ENCODE measurements at places on chromosomes 2 and 18.

GRCh38 chr18:24656050-24656449 is 195.6 kb downstream of the HRH4 start:
- no peak for DNase-seq
- no peaks in the 10 kb centered on the region for H3K36me3 ChIP-seq
- H3K4me1 ChIP-seq: peaks cover 10% of the 10 kb centered on the region
- H3K27ac ChIP-seq: no peak overlapping the region
- H3K4me3 ChIP-seq: no peak overlapping the region

DNA sequence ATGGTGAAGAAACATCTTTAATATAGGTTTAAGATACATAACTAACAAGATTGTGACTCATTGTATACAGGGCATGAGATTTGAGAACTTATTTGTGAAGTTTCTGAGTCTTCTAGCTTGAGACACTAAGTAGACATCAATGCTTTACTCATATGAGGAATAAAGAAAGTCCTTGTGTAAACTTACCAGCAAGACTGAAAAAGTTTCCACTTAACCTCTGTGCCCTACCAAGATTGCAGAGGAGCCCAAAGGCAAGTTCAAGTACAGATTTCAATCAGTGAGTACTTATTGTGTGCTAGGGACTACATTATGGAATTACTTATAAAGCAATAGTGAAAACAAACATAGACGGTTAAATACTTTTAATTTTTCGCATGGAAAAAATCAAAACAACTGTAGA is 1041.2 kb upstream of the CELF4 start:
- no peak for DNase-seq
- H3K4me1 ChIP-seq: no peaks in the 10 kb centered on the region
- no peak overlapping the region for H3K27ac ChIP-seq
- no peak overlapping the region for H3K4me3 ChIP-seq
- no peaks in the 10 kb centered on the region for H3K27me3 ChIP-seq
- H3K36me3 ChIP-seq: no peaks in the 10 kb centered on the region

- peaks cover 23% of the 10 kb centered on the region for H3K27me3 ChIP-seq
- no peak for DNase-seq
- H3K36me3 ChIP-seq: no peaks in the 10 kb centered on the region
- H3K4me1 ChIP-seq: peaks cover 1% of the 10 kb centered on the region
- no peak overlapping the region for H3K27ac ChIP-seq
These were observed 38.4 kb downstream of the CYP26B1 start for GRCh38 chr2:72109291-72109690.

GRCh38 chr2:223929571-223930102 is 15.5 kb downstream of the WDFY1 start:
- H3K4me3 ChIP-seq: peak overlapping the region; percentile 68
- H3K27me3 ChIP-seq: no peaks in the 10 kb centered on the region
- peak; percentile 16 for DNase-seq
- peak overlapping the region; percentile 80 for H3K27ac ChIP-seq

DNA sequence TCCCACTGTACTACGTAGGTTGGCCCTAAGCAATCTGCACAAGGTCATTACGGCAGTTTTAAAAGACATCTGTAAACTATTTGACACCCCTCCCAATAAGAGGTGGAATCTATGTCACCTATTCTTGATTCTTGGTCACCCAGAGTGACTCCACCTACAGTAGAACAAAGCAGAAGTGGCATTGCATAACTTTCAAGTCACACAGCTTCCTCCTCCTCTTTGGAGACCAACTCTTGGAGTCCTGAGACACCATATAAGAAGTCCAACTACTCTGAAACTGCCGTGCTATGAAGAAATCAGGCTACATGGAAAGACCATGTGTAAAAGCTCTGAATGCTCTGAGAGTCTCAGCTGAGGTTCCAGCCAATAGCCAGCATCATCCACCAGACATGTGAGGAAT is 253.5 kb upstream of the CDH20 start:
- H3K36me3 ChIP-seq: no peaks in the 10 kb centered on the region
- no peak for DNase-seq
- H3K27me3 ChIP-seq: no peaks in the 10 kb centered on the region
- no peaks in the 10 kb centered on the region for H3K4me1 ChIP-seq
- no peak overlapping the region for H3K4me3 ChIP-seq

DNA sequence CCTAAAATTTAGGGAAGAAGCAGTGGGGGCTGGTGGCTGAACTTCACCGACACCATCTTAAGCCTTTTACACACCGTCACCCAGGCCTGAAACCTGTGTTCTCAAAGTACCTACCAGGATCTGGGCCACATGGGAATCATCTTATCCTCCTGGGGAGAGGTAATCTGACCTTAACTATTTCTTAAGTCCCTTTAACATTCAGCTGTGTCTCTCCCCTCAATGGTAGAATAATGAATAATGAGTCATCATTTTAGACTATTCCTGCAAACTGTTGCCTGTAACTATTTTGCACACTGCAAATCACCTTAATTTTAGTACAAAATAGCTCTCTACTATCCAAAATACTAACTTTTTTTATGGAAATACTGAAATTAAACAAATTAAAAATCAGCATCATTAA is 149.4 kb upstream of the KLF7 start:
- H3K27me3 ChIP-seq: peaks cover 25% of the 10 kb centered on the region
- H3K4me3 ChIP-seq: no peak overlapping the region
- no peaks in the 10 kb centered on the region for H3K36me3 ChIP-seq

DNA sequence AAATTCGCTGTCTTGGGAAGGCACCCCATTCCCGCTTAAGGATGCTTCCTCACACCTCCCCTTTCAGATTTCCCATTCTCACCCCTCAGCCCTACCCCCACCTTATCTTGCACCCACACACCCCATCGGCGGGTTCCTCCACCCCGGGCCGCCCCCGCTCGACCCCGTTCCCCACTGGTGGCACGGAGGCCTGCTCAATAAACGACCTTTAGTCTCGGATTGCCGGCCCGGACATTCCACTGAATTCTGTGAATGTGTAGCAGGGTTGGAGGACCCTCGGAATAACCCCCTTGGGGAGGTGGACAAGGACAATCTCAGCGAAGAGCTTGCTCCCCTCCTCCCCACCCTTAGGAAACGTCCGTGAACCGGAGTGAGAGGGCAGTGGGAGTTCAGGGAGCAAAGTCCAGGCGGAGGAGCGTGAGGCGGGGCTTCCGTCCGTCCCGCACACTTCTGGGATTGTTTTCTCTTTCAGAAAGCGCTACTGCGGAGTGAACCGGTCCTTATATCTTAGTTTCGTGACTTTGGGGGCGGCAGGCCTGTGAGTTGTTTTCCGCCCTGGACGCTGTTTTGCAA is 2.8 kb upstream of the LBX2 start:
- H3K4me3 ChIP-seq: peak overlapping the region; percentile 77
- no peak overlapping the region for H3K27ac ChIP-seq

- H3K4me1 ChIP-seq: peaks cover 46% of the 10 kb centered on the region
- no peaks in the 10 kb centered on the region for H3K27me3 ChIP-seq
- no peak overlapping the region for H3K4me3 ChIP-seq
- H3K27ac ChIP-seq: no peak overlapping the region
- peaks cover 34% of the 10 kb centered on the region for H3K36me3 ChIP-seq
- DNase-seq: no peak
These were observed 4.6 kb downstream of the AFG3L2 start for GRCh38 chr18:12372406-12372805.

DNA sequence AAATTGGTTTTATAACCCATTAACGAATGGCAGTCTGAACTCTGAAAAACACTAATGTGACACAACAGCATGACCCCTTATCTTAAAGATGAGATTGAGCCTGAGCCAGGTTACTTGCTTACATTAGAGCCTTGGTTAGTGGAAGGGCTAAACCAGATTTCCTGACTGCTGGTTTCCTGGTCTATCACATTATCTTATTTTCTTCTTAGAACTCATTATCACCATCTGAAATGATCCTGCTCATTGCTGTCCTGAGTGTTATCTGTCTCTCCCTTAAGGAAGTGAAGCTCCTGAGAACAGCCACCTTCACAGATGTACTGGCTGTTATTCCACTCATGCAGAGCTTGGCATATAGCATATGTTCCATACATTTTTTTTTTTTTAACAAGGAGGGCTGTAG is 9.0 kb upstream of the NRP2 start:
- DNase-seq: no peak
- H3K4me3 ChIP-seq: no peak overlapping the region
- H3K36me3 ChIP-seq: no peaks in the 10 kb centered on the region
- peaks cover 29% of the 10 kb centered on the region for H3K27me3 ChIP-seq
- H3K27ac ChIP-seq: no peak overlapping the region
- H3K4me1 ChIP-seq: no peaks in the 10 kb centered on the region

- no peak for DNase-seq
- H3K27me3 ChIP-seq: peaks cover 11% of the 10 kb centered on the region
- H3K27ac ChIP-seq: no peak overlapping the region
- H3K4me1 ChIP-seq: no peaks in the 10 kb centered on the region
These were observed 101.4 kb upstream of the PELI1 start for GRCh38 chr2:64245631-64246030.

GRCh38 chr2:67457699-67458098 is 60.6 kb downstream of the ETAA1 start:
- H3K27me3 ChIP-seq: peaks cover 5% of the 10 kb centered on the region
- no peak overlapping the region for H3K4me3 ChIP-seq
- no peak for DNase-seq
- H3K4me1 ChIP-seq: no peaks in the 10 kb centered on the region
- H3K27ac ChIP-seq: no peak overlapping the region

- no peak overlapping the region for H3K27ac ChIP-seq
- H3K4me3 ChIP-seq: no peak overlapping the region
- H3K27me3 ChIP-seq: peaks cover 32% of the 10 kb centered on the region
- peaks cover 2% of the 10 kb centered on the region for H3K4me1 ChIP-seq
- DNase-seq: no peak
These were observed 79.3 kb downstream of the RHOB start for GRCh38 chr2:20526160-20526559.

- no peaks in the 10 kb centered on the region for H3K27me3 ChIP-seq
- no peaks in the 10 kb centered on the region for H3K36me3 ChIP-seq
- no peak for DNase-seq
- H3K27ac ChIP-seq: no peak overlapping the region
These were observed 549.0 kb upstream of the VRK2 start for GRCh38 chr2:57497489-57498096.

DNA sequence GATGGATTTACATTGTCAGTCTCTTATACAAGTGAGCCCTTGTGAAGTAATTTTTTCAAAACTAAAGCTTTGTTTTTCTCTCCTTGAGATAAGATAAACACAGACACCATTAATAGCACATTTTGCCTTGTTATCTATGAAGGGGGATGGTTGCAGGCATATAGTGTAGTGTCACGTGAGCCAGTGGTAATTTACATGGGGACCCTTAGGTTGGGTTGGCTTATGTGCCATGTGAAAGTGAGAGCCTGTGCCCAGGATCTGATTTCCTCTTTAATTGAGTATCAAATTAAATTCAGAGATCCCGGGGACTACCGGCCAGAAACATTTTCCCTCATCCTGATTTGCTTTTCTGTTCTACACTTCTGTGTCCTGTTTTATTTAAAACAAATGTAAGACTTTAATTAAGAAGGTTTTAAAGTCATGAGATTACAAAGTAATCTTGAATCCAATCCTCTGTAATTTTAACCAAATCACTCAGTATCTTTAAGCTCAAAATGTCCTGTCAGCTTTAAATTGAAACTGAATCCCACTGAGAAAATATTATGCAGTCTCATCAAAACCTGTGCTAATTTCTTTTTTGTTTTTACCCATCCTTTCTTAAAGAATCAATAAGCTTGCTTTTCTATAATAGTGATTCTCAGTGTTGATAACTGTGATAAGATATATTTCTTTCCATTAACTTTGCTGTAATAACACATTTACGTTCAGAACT is 63.8 kb downstream of the PTPRM start:
- H3K36me3 ChIP-seq: peaks cover 2% of the 10 kb centered on the region
- H3K27me3 ChIP-seq: no peaks in the 10 kb centered on the region
- H3K4me3 ChIP-seq: no peak overlapping the region
- no peak overlapping the region for H3K27ac ChIP-seq
- peaks cover 2% of the 10 kb centered on the region for H3K4me1 ChIP-seq

- DNase-seq: no peak
- no peaks in the 10 kb centered on the region for H3K4me1 ChIP-seq
- no peak overlapping the region for H3K4me3 ChIP-seq
These were observed 81.7 kb downstream of the FAM161A start for GRCh38 chr2:61771904-61772845.

- no peaks in the 10 kb centered on the region for H3K4me1 ChIP-seq
- no peak for DNase-seq
- no peak overlapping the region for H3K4me3 ChIP-seq
- H3K36me3 ChIP-seq: no peaks in the 10 kb centered on the region
These were observed 75.9 kb upstream of the CAB39 start for GRCh38 chr2:230636684-230637271.

GRCh38 chr2:217398101-217398500 is 538.2 kb upstream of the TNP1 start:
- H3K36me3 ChIP-seq: no peaks in the 10 kb centered on the region
- H3K27me3 ChIP-seq: no peaks in the 10 kb centered on the region
- DNase-seq: no peak
- H3K4me3 ChIP-seq: no peak overlapping the region
- H3K27ac ChIP-seq: peak overlapping the region; percentile 83

DNA sequence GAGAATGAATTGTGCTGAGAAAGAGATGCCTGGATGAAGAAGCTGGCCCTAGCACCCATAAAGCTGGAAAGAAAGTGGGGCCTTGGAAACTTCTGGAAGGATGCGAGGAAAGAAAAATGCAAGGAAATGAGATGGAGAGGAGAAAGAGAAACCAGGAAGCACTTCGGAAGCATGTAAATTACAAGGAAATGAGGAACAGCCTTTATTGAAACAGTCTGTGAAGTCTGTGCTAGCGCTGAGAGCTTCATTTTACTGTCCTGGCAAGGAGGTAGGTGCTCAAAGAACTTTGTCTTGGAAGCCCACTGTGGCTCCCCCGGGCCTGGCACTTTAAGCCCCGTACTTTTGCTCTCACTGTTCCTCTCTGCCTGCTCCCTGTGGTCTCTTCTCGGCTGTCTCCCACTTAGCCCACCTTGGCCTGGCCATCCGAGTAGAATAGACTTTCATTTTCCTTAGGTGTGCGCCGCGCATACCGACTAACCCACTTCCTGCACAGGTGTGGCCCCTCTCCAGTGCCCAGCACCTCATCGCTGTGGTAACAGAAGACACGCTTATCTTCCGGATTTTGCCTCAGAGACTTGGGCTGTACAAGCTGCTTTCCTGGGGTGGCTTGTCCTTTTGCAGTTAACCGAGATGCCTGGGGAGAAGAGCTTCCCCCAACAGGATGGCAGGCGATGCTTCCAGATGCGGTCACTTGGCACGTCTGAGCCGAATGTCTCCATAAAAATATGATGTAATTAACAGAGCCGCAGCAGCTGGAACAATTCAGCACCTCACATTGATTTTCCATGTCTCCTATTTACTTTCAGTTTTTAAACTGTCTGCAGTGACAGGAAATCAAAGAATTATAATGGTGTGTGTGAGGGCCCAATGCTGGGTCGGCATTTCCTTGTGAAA is 199.6 kb downstream of the HRH4 start:
- H3K36me3 ChIP-seq: no peaks in the 10 kb centered on the region
- H3K4me1 ChIP-seq: peaks cover 10% of the 10 kb centered on the region
- DNase-seq: peak; percentile 21
- no peaks in the 10 kb centered on the region for H3K27me3 ChIP-seq
- peak overlapping the region; percentile 79 for H3K4me3 ChIP-seq

DNA sequence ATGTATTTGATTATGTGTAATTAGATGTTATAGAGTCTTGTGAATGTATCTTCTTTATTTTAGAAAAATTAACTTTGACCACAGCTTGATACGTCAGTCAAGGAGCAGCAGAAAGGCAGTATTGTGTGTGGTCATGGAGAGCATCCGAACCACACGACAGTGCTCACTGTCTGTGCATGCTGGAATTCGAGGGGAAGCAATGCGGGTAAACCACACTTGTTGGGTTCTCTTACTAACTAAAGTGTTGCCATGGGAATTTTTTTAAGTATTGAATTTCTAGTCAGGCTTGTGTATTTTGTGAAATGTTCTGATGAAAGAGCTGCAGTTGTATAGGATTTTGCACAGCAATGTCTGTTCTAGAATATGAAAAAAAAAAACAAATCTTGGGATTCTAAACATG is 4.8 kb downstream of the PJVK start:
- no peak overlapping the region for H3K4me3 ChIP-seq
- peaks cover 4% of the 10 kb centered on the region for H3K36me3 ChIP-seq
- peaks cover 8% of the 10 kb centered on the region for H3K4me1 ChIP-seq
